ENCODE measurements at places on chromosomes 2 and 18.

DNA sequence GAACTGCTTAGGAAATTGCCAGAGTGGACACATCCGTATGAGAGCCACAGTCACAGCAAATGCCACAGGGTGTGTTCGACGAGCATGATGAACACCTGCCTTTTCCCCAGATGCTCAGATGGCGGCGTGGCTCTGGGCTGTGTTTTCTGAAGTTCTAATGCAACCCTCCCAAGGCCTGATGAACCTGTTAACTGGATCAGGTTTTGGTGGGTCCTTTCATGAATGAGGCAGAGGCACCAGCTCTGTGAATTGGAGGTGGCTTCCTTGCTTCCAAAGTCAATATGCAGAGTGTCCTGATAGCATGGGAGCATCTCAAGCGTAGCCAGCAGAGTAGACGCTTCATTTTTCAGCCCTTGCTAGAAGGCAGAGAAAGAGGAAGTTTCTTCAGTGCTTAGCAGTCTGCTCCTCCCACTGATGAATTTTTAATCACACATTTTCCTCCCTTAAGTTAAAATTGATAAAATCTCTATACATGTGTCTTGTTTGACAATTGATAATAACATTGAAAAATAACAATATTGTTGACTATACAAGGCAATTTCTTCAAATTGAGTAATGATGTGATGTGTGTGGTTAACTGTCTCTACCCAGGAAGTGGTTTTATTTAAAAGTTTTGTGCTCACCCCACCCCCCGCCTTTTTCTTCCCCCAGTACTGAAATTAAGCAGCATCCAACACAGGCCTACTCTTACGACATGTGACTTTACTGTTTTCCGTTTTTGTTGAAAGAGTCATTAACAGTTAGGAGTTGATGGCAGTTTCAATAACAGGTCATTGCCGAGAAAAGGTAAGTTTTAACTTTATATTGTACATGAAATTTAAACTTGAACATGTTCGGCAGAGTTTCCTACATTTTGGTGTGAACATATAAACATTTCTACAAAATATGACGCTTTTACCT is at the start of gene ARHGAP15:
ARHGAP15 (plus strand) TSS at position 739 of the 900 bp plus-strand sequence.
- DNase-seq: peak; percentile 55

- DNase-seq: no peak
Measured at GRCh38 chr2:52288596-52288995, 1256.7 kb upstream of the NRXN1 start.

- DNase-seq: no peak
Measured at GRCh38 chr2:11876436-11876835, 130.0 kb downstream of the LPIN1 start.

- no peak for DNase-seq
Measured at GRCh38 chr18:21943456-21943855, 202.9 kb downstream of the MIB1 start.

DNA sequence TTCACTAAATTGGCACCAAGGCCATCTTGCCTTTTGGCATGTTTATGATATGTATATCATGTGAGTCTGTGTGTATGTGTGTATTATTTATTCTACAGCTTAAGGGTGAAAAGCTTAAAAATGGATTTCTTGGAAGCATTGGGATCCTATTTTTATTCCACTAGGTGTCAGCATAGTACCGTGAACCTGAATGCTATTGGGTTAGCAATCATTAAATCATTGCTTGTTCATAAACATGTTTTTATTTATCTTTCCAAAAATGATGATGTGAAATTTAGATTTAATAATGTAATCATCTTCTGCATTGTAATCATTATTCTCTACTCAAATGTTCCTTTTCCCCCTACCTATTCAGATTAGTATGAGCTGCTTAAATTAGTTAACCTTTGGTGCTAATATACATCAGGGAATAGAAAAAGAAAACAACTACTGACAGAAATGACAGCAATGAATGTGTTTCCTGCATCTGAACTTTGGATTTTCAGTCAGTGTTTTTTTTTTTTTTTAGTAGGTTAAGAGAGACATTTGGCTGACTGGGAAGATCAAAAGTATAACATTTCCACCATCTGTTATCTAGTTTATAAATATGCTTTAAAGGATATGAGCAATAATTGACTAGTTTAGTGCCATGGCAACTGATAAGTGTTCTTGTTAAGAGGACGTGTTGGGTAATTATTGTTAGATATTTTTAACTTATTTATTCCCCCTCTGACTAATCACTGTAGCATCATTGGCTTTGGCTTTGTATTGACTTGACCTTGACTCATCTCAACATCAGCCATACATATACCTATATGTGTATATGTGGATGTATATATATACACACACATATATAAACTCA is 14.1 kb upstream of the ZSWIM2 start:
- DNase-seq: no peak

DNA sequence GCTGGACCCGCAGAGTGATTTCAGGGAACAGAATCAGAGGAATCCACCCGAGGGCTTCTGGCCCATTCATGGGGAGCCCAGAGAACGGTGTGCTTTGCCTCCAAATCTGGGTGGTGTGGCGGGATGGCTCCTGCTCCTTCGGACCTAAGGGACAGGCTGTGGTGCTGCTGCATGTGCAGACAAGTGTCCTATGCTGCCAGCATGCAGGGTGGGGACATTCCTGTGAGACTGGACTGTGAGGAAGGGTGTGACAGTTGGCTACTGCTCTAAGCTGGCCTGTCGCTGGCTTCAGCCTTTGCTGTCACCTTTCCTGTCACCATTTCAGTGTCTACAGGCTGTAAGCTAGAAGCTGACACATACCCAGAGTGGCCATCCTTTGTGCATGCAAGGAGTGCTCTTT is 2.9 kb upstream of the SLC4A3 start:
- DNase-seq: no peak

DNA sequence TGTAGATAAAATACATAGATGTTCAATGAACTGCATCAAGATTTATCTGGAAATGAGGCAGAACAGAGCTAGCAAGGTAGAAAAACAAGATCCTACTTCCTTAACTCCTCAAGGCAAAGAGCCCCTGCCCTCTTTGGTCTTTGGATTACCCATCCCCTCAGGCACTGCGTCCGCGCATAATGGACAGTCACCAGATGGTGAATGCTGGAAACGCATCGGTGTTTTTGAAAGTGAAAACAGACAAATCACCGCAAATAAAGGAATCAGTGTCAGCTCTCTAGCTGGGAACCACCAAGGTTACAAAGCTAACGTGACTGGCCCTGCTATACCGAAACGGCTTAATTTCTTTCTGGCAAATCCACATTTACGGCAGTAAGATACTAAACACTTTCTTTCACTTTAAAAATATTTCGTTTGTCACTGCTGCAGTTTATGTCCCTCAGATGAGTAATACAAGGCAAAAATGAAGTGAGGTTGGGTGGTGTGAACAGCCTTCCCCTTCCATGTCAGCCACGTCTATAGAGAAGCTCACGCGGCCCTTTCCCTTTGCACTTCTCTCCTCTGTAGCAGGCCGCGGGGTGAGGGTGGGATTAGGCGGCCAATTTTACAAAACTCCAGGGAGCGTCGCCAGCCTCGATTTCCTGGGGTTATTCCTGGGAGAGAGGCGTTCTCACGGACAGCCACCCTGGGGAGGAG is 627 bp upstream of the GALR1 start:
- DNase-seq: no peak

- DNase-seq: peak; percentile 61
Measured at GRCh38 chr2:197786010-197786877, 1.1 kb upstream of the BOLL start.

- DNase-seq: no peak
Measured at GRCh38 chr2:152304836-152305235, 30.1 kb upstream of the FMNL2 start.

GRCh38 chr2:3460156-3460555 is 59.2 kb downstream of the ADI1 start:
- DNase-seq: no peak

- no peak for DNase-seq
Measured at GRCh38 chr2:46434851-46435273, 44.5 kb upstream of the TMEM247 start.

DNA sequence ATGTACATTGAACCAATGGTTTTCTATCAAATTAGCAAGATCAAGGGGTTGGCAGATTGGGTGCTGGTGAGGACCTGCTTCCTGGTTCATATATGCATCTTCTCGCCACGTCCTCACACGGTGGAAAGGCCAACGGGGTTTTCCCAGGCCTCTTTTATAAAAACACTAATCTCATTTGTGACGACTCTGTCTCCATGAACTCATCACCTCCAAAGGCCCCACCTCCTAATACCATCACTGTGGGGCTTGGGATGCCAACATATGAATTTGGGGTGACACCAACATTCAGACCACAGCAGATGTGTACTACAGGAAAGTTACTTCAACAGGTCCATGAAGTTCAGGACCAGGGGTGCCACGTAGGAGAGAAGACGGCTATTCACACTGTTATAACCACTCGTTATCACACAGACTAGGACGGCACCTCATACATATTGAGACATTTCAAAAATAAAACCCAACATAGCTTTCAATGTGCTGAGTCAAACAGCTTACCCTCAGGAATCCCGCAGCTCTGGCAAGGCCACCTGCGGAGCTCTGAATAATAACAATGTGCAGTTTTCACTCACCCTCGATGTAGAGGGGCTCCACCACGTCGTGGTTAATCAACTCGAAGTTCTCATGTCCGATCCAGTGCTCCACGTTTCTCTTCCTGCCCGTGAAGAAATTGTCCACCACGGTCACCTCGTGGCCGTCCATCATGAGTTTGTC is 49.3 kb downstream of the UXS1 start:
- no peak for DNase-seq

GRCh38 chr2:107414376-107414775 is 412.3 kb upstream of the RGPD4 start:
- DNase-seq: no peak

- no peak for DNase-seq
Measured at GRCh38 chr2:239318790-239319661, 81.8 kb downstream of the HDAC4 start.

GRCh38 chr2:96702098-96702785 is 37.6 kb downstream of the LMAN2L start:
- DNase-seq: no peak

DNA sequence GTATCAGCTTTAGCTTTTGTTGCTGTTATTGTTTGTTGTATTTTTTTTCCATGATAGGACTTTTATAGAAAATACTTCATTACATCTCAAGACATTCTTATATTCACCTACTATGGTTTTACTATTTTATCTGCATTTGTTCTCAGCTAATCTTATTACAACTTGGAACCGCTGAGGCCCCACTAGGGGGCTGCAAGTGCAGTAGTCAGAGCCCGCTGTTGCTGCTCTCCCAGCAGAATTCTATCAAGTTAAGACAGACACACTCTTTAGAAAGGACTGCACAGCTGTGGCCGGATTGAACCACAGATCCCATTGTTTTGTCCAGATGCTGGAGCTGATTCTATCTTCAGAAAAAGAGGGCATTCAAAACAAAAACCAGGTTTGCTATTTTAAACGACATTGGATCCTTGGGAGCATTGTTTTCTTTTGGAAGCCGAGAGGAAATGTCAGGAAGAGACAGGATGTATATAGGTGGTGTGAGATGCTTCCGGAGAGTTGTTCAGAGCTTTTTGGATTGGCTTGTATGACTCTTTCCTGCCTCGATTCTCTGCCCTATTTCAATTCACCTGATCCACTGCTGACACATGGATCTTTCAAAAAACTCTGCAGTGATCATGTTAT is 105.7 kb upstream of the GAREM1 start:
- no peak for DNase-seq

GRCh38 chr2:219073413-219074129 is 12.8 kb upstream of the IHH start:
- DNase-seq: no peak

- no peak for DNase-seq
Measured at GRCh38 chr2:20836521-20836920, 13.6 kb upstream of the LDAH start.

GRCh38 chr2:39491653-39492052 is 54.6 kb upstream of the MAP4K3 start:
- no peak for DNase-seq

DNA sequence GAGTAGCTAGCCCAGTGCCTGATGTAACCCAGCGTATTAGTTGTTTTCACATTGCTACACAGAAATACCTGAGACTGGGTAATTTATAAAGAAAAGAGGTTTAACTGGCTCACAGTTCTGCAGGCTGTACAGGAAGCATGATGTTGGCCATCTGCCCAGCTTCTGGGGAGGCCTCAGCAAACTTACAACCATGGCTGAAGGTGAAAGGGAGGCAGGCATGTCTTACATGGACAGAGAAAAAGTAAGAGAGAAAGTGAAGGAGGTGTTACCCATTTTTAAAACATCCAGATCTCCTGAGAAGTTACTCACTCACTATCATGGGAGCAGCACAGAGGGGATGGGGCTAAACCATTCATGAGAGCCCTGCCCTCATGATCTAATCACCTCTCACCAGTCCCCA is 6.1 kb upstream of the CYRIA start:
- no peak for DNase-seq
